ENCODE measurements at places on chromosomes 4 and X.
A peak's percentile ranks its signal among the peaks of the same experiment; 100 is the strongest.

GRCh38 chr4:40206426-40206825 lies 9.6 kb downstream of the RHOH start:
- DNase-seq: no peak

GRCh38 chr4:86918539-86919072 lies 16.2 kb upstream of the AFF1 start:
- no peak for DNase-seq

- DNase-seq: no peak
Measured at GRCh38 chr4:84336964-84337705, 162.0 kb downstream of the NKX6-1 start.

DNA sequence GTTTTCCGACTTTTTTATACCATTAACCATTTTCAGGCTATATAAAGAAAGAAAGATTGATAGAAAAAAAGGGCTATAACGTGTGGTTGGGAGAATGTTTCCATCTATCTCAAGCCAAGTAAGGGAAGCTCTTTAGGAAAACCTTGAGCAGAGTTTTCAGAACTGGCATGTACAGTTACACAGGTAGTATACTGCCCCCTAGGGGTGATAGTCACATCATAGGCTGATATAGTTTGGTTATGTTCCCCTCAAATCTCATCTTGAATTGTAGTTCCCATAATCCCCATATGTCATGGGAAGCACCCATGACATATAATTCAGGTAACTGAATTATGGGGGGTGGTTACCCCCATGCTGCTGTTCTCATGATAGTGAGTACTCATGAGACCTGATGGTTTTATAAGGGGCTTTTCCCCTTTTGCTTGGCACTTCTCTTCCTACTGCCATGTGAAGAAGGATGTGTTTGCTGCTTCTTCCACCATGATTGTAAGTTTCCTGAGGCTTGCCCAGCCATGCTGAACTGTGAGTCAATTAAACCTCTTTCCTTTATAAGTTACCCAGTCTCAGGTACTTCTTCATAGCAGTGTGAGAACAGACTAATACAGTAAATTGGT lies 186.8 kb downstream of the TMA16 start:
- no peak for DNase-seq

DNA sequence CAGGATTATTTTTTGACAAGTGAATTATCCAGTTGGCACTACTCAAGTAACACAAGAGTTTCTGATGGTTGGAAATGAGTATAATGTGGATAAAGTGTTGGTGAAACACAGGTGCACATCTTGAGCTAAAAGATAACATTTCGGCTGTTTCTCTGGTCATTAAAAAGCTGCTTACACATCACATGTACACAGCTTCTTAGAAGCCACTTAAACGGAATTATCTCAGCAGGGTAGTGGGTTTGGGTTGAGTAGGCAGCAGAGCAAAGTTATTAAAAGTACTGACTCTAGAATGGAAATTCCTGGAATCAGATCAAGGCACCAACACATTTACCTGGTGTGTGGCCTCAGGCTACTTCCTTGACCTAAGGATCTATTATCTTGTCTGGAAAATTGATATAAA lies 55.4 kb upstream of the RASSF6 start:
- no peak for DNase-seq

GRCh38 chr4:46211406-46211805 lies 87.6 kb upstream of the GABRG1 start:
- DNase-seq: no peak

- no peak for DNase-seq
Measured at GRCh38 chr4:163378661-163379060, 35.0 kb downstream of the NPY5R start.

GRCh38 chr4:141047228-141047884 lies 85.9 kb downstream of the RNF150 start:
- DNase-seq: no peak

DNA sequence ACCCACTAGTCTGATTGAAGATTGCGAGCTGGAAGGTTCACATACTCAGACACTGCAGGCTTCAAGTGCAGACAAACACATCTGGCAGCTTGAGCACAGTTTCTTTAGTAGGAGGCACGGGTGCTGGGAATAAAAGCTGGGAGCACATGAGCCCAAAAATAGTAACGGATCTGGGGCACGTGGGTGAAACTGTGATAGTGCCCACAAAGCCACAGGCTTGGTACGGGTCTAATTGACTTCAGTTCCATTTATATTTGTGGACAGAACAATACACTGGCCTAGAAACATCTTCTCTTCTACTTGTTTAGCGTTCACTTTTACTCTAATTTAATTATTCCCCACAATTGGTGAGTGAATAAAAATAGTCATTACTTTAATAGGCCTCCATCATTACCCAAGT lies 2370.7 kb downstream of the PCDH7 start:
- no peak for DNase-seq

GRCh38 chr4:98706935-98707334 lies 48.5 kb upstream of the TSPAN5 start:
- DNase-seq: no peak

DNA sequence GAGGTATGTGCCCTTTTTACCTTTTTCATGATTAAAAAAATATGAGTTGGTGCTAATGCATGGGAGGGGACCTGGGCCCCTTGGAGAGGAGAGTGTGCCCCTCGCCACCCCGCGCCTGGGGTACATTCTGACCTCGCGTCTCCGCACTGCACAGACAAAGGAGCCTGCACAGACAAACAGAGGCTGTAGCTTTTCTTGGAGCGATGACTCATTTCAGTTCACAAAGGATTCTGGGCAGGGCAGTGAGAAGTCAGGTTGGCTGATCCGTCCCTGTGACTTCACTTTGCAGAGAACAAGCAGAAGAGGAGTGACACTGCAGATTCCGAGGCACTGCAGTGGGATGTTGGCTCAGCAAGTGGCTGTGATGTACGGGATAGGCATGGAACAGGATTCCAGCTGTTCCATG lies 82.9 kb downstream of the STOX2 start:
- DNase-seq: no peak

- no peak for DNase-seq
Measured at GRCh38 chr4:108107101-108107500, 61.6 kb downstream of the LEF1 start.

- DNase-seq: no peak
Measured at GRCh38 chr4:102675141-102675540, 85.6 kb downstream of the MANBA start.

DNA sequence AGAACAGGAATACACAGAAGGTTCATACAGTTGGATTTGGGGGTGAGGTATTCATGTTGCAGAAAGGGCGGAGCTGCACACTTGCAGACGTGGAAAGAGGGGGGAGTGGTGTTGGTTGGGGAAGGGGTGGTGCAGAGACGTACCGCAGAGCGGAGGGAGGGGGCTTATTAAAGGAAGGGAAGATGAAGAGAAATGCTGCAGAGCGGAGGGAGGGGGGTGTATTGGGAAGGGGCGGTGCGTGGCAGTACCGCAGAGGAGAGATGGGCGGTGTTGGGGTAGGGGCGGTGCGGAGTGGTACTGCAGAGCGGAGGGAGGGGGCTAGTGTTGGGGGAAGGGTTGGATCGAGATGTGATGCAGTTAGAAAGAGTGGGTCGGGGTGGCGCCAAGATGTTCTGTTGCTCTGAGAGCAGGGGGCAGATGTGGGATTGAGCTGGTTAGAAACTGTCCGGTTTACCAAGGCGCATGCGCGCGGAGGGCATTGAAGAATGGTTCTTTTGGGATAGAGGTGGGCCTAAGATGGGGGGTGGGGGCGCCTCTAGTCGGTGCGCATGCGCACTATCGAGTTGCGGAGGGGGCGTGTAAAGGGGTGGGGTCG lies 900 bp downstream of the TRO start:
- DNase-seq: peak; percentile 81

GRCh38 chrX:41722816-41723618 lies 964 bp upstream of the GPR82 start:
- DNase-seq: no peak

- DNase-seq: no peak
Measured at GRCh38 chr4:12231098-12231497, 802.4 kb upstream of the HS3ST1 start.

DNA sequence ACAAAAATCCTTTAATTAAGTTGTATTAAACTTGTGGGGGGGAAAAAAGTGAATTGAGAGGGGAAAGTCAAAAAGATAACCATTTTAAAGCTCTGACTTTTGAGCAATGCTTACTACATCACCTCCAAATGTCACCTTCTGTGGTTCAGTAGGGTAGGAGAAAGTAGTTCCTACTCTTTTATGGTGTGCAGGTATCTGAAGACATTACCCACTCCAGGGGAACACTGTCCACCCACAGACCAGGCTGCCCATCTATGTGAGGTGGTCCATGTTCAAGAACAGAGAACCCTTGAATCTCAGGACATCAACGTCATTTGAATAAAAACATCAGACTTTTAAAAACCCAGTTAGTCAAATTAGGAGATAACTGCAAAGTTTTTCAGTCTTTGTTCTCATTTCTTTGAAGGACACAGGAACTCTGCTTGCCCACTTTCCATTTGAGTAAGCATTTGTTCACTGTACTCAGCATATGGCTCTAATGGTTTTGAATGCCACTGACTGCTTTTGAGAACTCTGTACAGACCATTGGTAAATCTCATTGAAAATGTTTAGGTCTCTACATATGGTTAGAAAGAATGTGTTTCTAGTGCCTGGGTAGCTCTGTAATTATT lies 18.4 kb downstream of the NMU start:
- no peak for DNase-seq

DNA sequence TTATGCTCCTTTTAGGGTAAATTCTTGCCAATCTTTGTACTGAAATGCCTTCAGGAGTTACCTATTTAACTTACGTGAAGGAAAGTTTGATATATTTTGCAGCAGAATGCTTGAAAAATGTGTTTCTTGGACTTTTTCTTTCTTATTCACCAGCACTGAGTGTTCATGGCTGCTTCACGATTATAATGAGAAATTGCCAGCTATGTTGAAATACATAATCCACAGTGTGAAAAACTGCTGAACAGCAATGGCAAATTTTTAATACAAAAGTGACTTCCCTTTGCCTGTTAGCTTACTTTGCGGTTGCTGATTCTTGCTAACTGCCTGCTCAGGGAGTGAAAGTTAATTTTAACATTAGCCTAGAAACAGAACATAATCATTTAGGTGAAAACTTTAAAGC lies 153.8 kb upstream of the SLC4A4 start:
- DNase-seq: no peak

DNA sequence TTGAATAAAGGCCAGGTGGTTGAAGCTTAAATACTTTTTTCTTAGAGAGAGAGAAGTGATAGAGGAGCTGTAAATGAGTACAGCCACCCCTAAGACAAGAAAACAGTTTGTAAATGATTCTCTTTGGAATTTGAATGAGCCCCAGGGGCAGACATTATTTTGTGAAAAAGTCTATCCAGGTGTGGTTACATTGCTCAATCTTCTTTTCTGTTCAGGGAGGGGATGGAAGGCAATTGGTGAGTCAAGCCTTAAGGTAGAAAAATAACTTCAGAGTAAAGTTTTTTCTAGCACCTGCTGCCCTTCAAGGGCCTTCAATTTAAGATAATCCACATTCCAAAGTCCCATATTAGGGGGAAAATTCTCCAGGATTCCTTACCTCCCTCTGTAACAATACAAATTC lies 646.7 kb downstream of the PDHA2 start:
- no peak for DNase-seq

- no peak for DNase-seq
Measured at GRCh38 chr4:183175631-183176232, 76.7 kb downstream of the WWC2 start.

DNA sequence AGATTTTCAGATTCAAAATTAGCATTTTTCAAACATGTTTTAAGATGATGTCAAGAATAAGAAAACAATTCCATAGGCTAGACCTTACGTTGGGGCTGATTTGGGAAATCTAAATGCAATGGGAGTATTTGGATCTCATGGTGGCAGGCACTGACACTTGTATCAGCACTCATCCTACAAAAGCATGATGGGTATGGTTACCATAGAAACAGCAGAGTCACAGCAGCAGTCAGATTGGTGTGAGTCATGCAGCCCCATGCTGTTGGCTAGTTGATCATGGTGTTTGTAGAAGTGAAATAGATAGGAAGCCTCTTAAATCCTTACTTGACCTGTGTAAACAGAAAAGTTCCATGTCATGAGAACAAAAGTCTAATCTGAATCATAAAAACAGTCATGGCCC lies 1637.3 kb upstream of the PABPC4L start:
- DNase-seq: no peak

DNA sequence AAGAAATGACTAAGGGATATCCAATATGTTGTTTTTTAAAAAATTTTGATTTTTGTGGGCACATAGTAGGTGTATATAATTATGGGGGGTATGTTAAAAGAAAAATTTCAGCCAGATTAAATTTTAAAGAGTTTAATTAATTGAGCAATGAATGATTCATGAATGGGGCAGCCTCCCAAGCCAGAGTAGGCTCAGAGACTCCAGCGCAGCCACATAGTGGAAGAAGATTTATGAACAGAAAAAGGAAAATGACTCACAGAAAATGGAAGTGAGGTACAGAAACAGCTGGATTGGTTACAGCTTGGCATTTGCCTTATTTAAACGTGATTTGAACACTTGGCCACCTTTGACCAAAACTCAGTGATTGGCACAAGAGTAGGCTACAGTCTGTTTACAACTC lies 91.7 kb downstream of the SPATA18 start:
- DNase-seq: no peak

DNA sequence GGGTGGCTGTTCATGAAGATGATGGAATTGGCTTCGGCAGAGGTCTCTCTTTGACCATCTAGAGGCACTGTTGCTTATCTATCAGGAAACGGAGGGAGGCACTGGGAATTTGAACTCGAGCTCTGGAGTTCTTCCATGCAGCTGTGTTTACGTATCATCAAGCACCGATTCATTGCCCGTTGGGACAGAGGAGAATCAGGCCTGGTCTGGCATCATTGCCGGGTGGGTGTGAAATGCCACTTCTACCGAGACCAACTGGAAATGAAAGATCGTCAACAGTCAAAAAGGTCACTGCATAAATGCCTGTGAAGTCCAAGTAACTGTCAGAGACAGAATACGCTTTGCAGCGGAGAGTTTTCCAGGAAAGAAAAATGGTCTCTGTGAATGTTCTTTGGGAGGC lies 166.9 kb downstream of the ASMT start:
- DNase-seq: no peak

- DNase-seq: no peak
Measured at GRCh38 chrX:154742613-154743012, 8.3 kb downstream of the GAB3 start.

- no peak for DNase-seq
Measured at GRCh38 chr4:27149541-27150212, 289.0 kb downstream of the STIM2 start.
